Stimulated activated CD8-positive, alpha-beta memory T cell treated with anti-CD3 and anti-CD28 coated beads, Interleukin-7, amount 100 ng/mL, for 24 hours (primary cell): ENCODE measurements at places on chromosomes 1 and 21.

DNA sequence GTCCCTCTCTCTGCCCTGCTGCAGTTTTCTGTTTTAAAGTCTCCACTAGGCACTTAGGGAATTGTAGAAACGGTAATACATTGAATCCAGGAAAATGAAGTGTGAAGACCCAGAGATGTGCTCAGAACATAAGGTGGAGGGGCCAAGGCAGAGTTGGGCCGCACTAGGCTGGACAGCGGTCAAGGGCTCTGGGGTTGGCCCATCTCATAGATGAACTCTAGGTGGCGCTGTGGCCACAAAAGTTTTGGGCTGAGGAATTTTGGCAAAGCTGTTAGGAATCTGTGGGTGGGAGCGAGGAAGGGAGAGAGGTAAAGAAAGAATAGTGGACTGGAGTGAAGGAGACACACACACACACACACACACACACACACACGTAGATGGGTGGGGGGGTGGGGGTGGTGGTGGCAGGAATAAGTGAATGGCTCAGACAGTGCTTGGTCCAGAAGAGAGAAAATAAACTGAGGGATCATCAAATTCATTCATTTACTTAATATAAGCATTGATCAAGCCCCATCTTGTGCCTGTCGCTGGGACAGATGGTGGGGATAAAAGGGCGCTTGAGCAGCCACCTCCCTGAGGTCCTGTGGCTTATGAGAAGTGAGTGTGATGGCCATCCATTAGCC, 258.5 kb downstream of the TRABD2B start:
- DNase-seq: no peak

- DNase-seq: no peak
Measured at GRCh38 chr21:36422279-36423098, 37.3 kb downstream of the CHAF1B start.

- no peak for DNase-seq
Measured at GRCh38 chr1:98315309-98315708, 346.2 kb upstream of the SNX7 start.

GRCh38 chr1:183646776-183647175, 6.3 kb downstream of the APOBEC4 start:
- no peak for DNase-seq

DNA sequence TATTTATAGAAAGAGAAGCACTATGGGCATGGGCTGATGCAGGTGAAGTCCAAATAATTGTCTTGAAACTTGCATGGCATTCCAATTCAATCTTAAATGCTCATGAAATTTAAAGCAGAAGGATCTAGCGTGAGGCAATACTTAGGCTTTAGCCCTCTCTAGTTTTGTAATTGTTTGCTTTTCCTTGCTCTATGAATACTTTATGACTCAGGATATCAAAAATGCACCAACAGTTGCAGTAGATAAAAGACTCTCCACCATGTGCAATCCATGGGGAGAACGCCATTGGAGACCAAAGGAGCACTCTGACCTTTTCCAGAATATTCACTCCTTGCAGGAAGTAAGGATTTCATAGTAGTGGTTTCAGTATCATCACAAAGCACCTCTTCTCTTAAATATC, 436.4 kb downstream of the LRRIQ3 start:
- no peak for DNase-seq

DNA sequence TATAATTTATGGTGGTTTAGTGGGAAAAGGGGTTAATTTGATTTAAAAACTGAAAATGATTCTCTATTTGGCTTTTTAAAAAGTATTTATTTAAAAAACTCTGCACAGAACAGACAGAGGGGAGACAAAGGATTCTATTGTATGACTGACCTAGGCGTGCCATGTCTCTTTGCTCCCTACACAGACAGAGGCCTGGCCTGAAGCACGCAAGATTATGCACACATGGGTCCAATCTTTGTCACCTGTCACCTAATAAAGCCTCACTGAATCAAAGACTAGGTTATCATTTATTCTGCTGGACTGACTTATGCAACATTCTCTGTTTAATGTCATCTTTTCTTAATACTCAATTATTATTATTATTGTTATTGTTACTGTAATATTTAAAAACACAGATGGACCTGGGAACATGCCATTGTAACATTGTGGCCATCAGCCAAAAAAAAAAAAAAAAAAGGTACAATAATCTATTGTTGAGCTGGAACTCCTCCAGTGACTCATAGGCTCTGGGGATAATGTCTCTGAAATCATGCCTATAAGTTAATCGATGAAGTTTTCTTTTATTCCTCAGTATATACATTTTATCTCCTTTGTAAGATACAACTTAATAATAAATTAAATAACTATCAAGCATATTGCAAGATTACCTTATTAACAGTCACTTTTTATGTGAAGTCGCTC, 112.1 kb downstream of the RUNX1 start:
- DNase-seq: no peak

- no peak for DNase-seq
Measured at GRCh38 chr1:203274603-203275381, 30.5 kb upstream of the BTG2 start.

DNA sequence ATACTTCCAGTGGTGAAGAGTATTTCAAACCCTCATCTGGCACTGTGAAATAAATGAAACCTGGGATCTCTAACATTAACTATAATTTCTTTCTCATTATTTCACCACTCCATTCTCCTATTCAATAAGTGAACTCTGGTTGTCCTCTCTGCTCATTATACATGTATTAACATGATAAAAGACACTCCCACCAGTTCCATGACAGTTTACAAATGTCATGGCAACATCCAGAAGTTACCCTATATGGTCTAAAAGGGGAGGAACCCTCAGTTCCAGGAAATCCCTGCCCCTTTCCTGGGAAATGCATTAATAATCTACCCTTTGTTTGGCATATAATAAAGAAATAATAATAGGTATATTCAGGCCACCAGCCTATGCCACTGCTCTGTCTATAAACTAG, 62.7 kb upstream of the BRINP3 start:
- no peak for DNase-seq
